ENCODE measurements at places on chromosomes 13 and 19.

DNA sequence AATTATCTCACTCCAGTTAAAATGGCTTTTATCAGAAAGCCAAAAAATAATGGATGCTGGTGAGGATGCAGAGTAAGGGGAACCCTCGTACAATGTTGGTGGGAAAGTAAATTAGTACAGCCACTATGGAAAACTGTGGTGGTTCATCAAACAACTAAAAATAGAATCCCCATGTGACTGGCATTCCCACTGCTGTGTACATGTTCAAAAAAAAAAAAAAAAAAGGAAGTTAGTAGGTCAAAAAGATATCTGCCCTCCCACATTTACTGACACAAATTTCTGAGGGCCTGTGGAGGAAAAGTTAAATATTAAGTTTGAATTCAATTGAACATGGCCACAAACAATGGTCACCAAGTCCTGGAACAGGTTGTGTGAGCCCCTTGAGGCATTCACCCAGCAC, 9.8 kb upstream of the ZSCAN5A start:
- DNase-seq = no peak

- peak; percentile 31 for DNase-seq
Measured at GRCh38 chr13:23087880-23088279, 92.9 kb upstream of the SGCG start.

- no peak for DNase-seq
Measured at GRCh38 chr13:39565036-39565949, 37.7 kb downstream of the LHFPL6 start.

- DNase-seq = no peak
Measured at GRCh38 chr19:46731007-46731501, 14.1 kb upstream of the PRKD2 start.

- DNase-seq = peak; percentile 55
Measured at GRCh38 chr19:42140125-42140754, 8.0 kb upstream of the POU2F2 start.

DNA sequence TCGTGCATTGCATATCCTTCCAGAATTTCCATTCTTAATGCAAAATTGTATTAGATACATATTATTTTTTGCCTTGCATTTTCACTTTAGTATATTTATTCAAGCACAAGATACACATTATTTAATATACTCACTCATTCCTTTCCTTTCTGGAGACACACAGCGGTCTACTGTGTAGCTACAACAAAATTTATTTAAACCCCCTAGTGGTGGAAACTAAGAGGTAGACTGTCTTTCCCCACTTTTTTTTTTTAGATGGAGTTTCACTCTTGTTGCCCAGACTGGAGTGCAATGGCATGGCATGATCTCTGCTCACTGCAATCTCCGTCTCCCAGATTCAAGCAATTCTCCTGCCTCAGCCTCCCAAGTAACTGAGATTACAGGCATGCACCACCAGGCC, 2040.3 kb upstream of the PCDH20 start:
- peak; percentile 51 for DNase-seq

DNA sequence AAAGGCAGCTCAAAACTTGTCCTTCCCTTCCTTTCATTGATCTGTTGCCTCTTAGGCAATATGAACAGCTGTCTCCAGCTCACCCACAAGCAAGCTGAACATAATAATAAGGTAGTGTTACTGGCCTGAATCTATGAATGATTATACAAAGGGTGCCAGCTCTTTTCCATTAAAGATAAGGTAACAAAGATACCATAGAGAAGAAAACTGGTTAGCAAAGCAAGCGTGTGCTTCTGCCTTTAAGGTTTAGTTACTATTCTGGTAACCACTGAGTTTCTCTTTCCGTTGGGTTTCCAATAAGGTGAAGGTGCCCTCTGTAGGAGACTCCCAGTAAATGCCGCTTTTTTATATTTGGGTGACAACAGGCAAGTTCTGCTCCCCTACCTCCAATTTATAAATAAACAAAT, 12.1 kb upstream of the DACH1 start:
- peak; percentile 69 for DNase-seq

- no peak for DNase-seq
Measured at GRCh38 chr19:34319785-34320184, 45.2 kb upstream of the GPI start.

DNA sequence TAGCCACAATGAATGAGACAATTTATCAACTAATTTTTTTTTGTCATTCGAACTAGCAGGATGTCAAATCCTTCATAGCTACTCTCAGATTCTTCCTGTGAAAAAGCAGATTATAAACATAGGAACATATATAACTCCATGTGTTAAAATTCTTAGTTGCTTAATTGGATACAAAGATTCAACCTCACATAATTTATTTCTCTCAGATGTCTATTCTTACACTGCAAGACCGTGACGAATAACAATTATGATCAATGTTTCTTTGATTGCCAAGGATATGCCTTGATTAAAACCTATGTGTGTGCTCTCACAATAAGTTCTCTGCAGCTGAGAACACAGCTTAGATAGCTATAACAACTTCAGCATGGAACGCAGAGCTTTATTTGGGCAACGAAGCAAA, 872.7 kb downstream of the PCDH9 start:
- no peak for DNase-seq

- DNase-seq = no peak
Measured at GRCh38 chr13:101258071-101258470, 158.2 kb downstream of the NALCN start.

DNA sequence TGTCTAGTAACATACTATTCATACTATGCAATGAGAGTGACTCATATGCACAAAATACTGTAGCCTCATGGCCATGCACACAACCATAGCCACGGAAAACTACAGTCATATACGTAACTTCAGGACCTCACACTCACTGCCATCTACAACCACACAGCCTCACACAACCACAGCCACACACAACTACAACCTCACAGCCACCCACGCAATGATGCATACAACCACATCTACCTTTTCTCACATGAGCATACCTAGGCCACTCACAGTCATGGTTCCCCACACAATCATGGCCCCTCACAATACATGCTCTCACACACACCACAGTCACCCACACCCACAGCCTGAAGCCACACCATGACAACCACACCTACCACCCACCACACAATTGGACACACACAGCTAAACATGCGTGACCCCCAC, 8.7 kb upstream of the TNFSF14 start:
- no peak for DNase-seq

- no peak for DNase-seq
Measured at GRCh38 chr19:10946958-10947657, 13.7 kb upstream of the SMARCA4 start.

DNA sequence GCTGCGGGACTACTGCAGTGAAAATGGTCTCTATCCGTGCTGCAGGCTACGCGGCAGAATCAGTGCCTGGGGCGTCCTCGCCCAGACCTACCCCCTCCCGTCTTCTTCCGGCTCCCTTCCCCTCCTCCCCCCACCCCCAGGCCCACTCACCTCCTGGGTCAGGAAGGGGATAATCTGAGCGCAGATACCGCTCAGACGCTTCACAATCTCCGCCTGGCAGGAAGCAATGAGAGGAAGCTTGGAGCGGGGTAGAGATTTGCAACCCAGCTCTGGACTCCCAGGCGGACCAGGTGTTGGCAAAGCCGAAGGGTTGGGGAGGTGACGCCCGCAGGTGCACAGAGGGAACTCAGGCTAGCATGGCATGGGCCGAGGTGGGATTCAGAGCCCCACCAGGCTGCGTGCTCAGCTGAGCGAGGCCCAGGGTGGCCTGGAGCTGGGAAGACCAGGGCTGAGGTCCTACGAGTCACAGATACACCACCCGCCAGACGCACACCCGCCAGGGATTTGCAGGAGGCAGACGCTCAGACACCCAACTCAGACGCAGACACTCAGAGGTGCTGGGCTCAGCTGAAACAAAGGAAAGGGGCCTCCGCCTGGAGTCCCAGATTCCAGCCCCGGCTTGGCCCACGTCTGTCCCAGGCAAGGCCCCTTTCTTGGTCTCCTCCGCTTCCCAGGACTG, 4.1 kb downstream of the TLE2 start:
- DNase-seq = no peak

DNA sequence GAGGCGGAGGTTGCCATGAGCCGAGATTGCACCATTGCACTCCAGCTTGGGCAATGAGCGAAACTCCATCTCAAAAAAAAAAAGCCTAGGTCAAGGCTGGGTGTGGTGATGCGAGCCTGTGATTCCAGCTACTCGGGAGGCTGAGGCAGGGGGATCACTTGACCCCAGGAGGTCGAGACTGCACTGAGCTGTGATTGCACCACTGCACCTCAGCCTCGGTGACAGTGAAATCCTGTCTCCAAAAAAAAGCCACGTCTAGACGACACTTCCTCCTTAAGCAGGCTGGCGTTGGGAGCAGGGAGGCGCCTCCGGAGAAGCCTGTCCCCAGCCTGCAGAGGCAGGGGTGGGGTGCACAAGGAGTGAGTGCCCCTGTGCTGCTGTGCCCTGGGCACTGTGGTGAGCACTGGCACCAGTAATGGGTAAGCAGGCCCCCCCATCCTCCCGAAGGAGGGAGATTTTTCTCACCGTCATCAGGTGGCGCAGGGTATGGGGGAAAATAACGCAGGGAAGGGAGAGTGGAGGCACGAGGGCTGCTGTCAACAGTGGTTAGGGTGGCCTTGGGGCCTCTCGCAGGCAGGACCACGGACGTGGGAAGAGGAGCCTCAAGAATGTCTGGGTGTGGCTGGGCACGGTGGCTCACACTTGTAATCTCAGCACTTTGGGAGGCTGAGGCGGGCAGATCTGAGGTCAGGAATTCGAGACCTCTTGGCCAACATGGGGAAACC, 706 bp downstream of the P2RY11 start:
- DNase-seq = no peak

DNA sequence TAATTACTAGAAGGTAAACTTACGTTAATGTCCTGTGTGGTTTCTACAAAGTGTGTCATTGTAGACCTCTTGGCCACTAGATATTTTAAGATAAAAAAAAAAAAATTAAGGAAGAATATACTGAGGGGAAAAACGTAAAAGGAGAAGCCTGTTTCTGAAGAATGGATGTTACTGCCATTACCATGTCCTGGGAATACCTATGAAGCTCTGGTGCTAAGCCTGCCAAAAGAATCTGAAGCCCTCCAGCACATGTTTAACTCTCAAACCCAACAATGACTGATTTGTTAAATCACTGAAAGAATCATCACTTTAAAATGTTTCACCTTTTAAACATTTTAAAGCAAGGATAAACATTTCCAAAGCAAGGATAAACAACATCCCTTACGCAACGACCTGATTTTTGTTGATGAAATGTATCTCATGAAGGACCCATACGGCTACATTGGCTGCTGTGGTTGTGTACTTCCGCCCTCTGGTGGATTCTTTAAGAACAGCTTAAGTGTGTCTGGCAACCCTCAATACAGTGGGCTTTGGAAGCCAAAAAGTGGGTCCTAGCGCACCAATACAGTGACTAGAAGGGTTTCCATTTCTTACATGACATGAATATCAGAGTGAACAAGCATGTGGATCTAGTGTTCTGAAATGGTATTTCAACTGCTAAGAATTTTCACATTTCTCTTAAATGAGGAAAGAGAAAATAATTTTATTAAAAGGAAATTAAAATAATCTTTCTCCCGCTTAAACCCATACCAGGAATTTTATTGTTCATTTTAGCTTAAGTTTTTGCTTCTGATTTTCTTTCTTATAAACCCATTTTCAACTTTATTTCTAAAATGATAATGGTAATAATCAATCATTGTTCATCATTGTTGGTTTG, 74.5 kb upstream of the RAP2A start:
- peak; percentile 53 for DNase-seq

- DNase-seq = no peak
Measured at GRCh38 chr13:44422755-44423643, 49.4 kb downstream of the SERP2 start.

DNA sequence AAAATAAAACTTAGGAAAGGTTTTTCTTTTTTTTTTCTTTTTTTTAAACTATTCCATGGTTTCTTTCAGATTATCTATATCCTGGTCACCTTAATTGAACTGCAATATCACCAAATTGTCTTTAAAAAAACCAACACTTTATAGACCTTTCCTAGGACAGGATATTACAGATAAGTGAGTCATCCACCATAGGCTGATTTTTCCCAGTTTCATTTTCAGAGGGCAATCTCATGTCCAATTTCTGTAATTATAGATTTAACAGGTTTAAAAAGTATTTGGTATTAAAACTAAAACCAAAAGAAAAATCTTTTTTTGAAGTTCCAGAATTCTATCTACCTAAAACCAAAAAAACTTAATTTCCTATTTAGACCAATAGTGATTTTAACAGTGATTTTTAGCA, 13.2 kb downstream of the SPART start:
- DNase-seq = no peak

GRCh38 chr13:42652642-42653415, 78.9 kb downstream of the TNFSF11 start:
- no peak for DNase-seq

- peak; percentile 19 for DNase-seq
Measured at GRCh38 chr19:31220540-31220939, 128.7 kb downstream of the TSHZ3 start.

DNA sequence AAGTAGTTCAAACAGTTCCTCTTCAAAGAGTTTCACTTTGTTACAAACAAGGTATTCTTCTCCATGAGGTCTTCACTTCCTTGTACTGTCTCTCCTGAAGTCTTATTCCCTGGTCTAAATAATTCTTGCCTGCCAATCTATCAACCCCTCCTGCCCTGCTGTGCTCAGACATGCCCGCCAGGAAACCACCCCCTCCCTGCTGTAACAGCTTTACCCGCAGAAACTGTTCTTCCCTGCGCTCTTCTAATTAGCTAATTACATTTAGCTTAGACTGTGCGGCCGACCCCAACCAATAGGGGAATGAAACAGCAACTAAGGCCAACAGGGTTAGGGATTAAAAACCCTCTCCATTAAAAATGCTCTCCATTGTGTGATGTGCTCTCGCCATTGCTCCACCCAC, 46.7 kb downstream of the ZNF846 start:
- DNase-seq = no peak

- DNase-seq = no peak
Measured at GRCh38 chr13:50539791-50540530, 303.5 kb downstream of the DLEU7 start.

GRCh38 chr19:32104153-32104849, 241.1 kb upstream of the ZNF507 start:
- DNase-seq = peak; percentile 52

DNA sequence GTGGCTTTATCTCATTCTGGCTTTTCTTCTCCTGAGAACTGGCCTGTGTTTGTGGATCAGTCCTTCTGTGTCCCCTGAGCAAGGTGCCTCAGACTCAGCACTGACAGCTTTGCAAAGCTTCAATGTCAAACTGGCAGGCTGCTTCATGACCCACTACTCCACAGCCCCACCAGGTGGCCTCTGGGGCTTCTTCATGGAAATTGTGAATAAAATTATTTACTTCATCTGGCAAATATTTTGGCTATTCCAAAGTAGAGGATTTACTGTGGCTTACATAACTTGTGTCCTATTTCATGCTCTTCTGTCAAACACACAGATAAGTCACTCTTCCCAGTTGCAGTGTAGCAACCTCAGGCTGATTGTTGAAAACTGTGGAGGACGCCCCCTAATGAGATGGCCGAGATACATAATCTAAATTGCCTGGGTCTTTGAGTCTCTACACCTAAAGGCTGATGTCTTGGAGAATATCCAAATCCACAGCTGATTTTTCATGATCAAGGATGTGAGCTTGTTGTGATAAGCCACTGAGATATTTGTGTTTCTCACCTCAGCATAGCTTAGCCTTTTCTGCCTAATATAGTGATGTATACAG, 721.9 kb upstream of the SLC10A2 start:
- DNase-seq = peak; percentile 4

GRCh38 chr13:107457686-107458085, 757.6 kb downstream of the LIG4 start:
- no peak for DNase-seq

Data from HEK293T (cell line).